ENCODE measurements at places on chromosomes 4 and X.
A peak's percentile ranks its signal among the peaks of the same experiment; 100 is the strongest.

DNA sequence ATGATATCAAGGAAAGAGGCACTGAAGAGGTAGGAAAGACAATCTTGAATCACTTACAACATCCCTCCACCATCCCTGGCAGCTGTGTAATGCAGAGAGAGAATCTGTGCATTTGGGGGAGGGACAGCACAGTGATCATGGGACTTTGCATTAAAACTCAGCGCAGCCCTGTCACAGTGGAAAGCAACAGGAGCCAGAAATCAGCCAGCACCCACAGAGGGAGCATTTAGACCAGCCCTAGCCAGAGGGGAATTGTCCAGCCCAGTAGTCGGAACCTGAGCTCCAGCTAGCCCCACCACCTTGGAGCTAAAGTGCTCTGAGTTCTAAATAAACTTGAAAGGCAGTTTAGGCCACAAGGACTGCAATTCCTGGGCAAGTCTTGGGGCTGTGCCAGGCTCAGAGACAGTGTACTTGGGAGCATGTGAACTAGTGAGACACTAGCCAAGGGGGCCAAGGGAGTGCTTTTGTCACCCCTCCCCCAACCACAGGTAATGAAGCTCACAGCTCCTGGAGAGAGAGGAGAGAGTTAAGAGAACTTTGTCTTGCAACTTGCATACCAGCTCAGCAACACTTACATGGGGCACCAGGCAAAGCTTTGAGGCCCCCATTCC lies 83.9 kb upstream of the FAM241A start:
- DNase-seq = no peak

DNA sequence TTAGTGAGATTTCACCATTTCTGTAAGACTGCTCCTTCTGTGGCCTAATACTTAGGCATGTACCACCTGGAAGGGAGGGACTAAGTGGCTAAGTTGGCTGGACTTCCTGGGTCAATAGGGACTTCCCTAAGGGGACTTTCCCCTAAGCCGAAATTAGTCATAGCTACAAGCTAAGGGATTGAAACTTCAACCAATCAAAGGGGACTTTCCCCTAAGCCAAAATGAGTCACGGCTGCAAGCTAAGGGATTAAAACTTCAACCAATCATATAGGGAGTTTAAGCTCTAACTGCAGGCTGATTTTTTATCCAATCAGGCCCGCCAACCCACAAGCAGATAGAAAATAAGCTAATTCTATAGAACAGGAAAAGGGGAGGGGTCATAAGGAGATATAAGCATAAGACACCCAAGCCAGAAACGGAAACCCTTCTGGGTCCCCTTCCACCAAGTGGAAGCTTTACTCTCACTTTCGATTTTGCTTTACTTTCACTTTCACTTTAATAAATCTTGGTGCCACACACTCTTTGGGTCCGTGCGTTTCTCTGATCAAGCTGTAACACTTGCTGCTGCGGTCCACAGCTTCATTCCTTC lies 382.8 kb downstream of the KLHL4 start:
- DNase-seq = peak; percentile 11

GRCh38 chr4:179163147-179163546 lies 1720.9 kb upstream of the AGA start:
- no peak for DNase-seq

GRCh38 chr4:113052379-113052951 lies 3.0 kb downstream of the ANK2 start:
- DNase-seq = no peak

- no peak for DNase-seq
Measured at GRCh38 chrX:150211988-150212387, 151.1 kb upstream of the MAMLD1 start.

DNA sequence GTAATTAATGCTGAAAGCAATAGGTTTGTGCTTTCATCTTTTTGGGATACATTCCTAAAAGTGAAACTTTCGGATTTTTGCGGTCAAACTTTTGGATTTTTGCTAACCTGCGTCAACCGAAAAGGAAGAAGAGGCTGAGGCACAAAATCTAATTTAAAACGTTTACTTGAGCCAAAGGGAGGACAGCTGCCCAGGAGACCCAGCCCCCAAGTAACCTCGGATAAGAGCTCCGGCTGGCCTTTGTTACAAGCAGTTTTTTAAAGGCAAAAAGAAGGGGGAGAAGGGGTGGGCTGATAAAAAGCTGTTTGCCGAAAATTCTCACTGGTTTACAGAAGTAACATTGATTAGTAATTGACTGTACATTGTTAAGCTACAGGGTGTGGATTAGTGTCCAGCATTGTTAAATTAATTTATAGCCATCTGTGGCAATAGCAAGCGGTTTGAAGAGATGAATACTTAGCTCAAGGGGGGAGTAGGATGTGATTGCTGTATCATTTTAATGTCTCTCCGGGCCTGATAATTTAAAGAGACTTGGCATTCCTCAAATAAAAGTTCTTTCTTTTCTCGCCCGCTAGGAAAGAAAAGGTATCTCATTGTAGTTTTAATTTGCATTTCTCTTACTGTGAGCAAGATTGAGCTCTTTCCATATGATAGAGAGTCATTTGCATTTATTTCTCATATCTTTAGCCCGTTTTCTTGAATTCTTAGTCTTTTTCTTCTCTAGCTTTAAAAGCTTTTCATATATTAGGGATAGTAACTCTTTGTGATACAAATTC lies 59.1 kb upstream of the USP9X start:
- no peak for DNase-seq

- DNase-seq = no peak
Measured at GRCh38 chr4:140790171-140790570, 34.0 kb upstream of the TBC1D9 start.

- no peak for DNase-seq
Measured at GRCh38 chr4:117331817-117332216, 246.4 kb upstream of the TRAM1L1 start.

DNA sequence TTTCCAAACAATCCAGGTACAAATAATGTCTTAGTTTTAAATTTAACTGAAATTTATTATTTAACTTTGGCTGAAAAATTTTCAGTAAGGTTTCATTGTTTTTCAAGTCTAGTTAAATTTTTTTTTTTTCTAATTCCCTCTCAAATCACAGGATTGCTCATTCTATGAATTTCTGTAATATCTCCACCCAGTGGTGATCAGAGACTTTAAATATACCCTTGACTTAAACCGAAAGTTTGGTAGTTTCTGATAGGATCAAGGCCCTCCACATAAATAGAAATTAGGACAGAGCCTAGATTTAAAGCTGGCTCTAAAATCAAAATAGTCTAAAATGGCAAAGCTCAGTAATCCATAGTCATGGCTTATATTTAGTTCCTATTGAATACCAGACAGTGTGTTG lies 175.4 kb downstream of the TBCK start:
- DNase-seq = no peak

- no peak for DNase-seq
Measured at GRCh38 chr4:8730681-8731080, 138.1 kb downstream of the CPZ start.

DNA sequence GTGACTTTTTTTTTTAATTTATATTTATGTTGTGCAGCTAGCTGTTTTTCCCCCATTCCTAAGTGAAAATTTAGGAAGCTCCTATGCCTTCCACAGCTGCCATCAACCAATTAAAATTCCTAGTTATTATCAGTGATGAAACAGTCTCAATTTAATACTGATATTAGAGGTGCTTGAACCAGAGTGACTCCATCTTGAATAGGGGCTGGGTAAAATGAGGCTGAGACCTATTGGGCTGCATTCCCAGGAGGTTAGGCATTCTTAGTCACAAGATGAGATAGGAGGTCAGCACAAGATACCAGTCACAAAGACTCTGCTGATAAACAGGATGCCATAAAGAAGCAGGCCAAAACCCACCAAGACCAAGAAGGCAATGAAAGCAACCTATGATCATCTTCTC lies 136.7 kb downstream of the DCHS2 start:
- DNase-seq = no peak

GRCh38 chr4:113637823-113638561 lies 123.5 kb downstream of the CAMK2D start:
- no peak for DNase-seq

- no peak for DNase-seq
Measured at GRCh38 chrX:13829983-13830382, 13.1 kb upstream of the GPM6B start.

- no peak for DNase-seq
Measured at GRCh38 chrX:40720792-40721191, 14.6 kb downstream of the MED14 start.
